Neural crest cell (in vitro differentiated cells): ENCODE measurements at places on chromosomes 4 and X. TPM values are rescaled to one million over a fixed set of nuclear protein-coding genes. Genes with fewer than 3 reads are reported as not detected.

Gene GIMD1
- not detected in 2 replicates for total RNA-seq

Gene TEX13C
- not detected in 2 replicates for total RNA-seq

Gene USP9X
- total RNA-seq: 60.0 and 62.2 TPM in 2 replicates

Gene SMIM43
- 0.25 and 0.51 TPM in 2 replicates for total RNA-seq

Gene LRAT
- total RNA-seq: 0.09 and 0.20 TPM in 2 replicates

DNA sequence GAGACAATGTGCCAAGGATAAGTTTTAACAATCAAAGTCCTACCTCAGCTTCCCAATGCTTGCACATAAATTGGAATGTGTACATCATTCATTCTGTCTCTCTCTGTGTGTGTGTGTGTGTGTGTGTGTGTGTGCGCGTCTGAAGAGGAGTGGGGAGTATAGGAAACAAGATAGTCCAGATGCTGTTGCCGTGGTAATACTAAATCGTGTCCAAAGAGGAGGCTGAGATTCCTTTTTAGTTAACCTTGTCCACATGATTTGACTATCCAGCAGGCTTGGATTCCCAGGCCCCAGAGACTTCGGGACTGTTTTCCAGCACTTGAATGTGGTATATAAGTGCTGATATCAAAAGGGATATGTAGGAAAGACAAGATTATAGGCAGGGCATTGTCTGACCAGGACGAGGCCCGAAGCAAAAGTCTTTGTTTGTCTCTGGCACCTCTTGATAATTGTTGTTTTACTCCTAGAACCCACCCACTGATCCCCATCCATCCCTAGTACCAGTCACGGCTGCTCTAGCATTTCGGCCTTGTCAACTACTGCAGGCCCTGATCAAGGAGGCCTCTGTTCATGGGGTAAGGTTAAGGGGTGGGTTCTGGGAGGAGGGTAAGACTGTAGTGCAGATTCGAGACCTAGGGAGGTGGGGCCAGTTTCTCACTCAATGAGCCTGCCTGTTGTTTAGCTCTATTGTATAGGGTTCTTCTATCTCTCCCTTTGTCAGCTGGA is 3.9 kb downstream of the PLP1 start:
- peak; percentile 17 for DNase-seq

GRCh38 chr4:56434599-56435139 is 746 bp downstream of the PPAT start:
- DNase-seq: peak; percentile 44

DNA sequence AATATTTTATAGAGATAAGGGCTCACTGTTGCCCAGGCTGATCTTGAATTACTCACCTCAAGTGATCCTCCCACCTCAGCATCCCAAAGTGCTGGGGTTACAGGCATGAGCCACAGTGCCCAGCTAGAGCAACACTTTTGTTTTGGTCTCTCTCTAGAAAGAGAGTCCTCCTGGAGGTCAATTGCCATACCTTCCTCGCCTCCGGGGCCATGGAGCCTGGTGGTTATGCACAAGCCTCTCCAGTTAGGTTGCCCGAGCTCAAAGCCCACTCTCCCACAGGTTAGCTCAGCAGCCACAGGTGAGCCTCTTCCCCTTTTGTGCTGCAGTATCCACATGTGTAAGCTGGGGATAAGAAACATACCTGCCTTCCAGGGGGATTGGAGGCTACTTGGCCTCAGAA is 24.2 kb upstream of the MAN2B2 start:
- no peak for DNase-seq

DNA sequence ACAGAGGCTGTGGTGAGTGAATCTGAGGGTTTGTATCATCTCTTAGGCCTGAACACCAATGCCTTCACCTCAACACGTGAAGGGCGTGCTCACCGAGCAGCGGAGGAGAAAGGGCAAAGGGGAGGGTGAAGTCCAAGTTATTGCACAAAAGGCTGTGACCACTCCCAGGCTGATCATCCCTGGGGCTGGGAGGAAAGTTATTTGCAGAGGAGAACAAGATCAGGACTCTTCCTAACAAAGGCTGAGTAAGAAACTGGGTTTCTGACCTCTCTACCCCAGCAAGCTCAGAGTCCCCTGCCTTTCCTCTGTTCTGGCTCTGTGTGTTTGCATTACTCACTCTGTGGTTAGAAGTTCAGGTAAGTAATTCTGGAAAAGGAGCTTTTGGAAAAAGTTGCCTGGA is 366.3 kb upstream of the CXorf51A start:
- DNase-seq: no peak

DNA sequence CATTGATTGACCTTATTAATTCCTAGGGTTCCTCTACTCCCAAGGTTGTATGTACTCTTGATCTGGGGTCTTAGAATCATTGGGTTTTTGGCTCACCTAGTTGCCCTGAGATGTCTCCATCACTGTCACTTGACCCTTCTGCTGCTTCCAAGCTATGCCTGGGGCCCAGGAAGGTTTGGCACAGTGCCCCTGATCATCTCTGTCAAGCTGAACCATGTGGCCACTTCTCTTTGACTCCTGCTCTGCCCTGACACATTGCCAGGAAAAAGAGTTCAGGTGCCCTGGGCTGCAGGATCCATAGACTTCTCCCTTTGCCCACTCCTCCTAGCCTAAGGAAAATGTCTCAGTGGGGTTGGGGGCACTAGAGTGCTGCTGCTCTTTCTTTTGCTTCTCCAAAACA is 3.9 kb upstream of the CHST7 start:
- DNase-seq: no peak

- DNase-seq: no peak
Measured at GRCh38 chr4:19285146-19285545, 966.6 kb upstream of the SLIT2 start.

DNA sequence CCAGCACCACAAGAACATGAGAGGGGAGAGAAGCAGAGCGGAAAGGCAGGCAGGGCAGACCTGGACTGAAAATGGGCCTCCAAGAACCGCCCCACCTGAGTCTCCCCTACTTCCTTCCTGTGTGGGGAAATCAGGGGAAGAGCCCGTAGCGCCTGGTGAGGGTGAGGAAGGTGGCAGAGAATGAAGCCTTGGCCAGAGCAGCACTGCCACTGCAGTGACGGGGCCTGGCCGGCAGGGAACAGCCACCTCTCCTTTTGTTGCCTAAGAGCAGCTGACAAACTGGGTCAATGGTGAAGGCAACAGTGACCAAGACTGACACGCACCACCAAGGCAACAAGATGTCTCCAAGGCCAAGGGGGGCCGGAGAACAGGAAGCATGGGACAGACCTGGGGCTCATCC is 58.4 kb upstream of the CBR4 start:
- DNase-seq: no peak

GRCh38 chr4:2313366-2313765 is 51.5 kb upstream of the MXD4 start:
- DNase-seq: no peak
